NCI-H748 treated with DMSO at 0.1 percent for 48 hours (cell line): ENCODE measurements at places on chromosomes 2 and 18.

DNA sequence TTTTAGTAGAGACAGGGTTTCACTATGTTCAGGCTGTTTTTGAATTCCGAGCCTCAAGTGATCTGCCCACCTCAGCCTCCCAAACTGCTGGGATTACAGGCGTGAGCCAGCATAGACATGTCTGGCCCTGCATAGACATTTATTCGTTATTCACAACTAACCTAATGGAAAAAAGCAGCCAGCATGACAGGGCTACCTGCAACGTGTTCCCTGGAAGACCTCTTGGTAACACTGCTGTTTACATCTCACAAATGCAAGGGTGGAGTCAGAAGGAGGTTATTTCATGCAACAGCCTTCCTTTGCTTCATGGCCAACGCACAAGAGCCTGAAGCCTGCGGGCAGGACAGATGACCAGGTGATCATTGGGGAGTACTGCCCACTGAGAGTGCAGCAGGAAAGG, 9.2 kb downstream of the SERPINE2 start:
- no peak for DNase-seq

- DNase-seq, result no peak
These were observed 24.4 kb downstream of the RPL37A start for GRCh38 chr2:216522892-216523502.

GRCh38 chr2:231475965-231476364, 11.7 kb upstream of the NCL start:
- no peak for DNase-seq

DNA sequence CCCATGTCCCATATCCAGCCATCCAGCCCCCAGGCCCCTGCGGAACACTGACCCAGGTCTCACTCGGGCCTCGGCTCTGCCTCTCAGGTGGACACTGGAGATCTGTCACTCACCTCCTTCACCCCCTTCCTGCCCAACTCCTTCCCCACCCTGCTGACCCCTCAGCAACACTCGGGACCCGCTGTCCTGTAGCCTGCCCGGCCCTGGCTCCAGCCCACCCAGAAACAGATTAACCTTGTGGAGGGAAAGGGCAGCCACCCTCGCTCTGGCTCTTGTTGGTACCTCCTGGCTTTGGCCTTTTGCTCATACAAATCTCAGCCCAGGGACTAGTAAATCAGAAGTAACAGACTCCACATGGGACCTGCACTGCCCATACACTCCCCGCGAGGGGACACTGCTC, 29.8 kb upstream of the PRLH start:
- DNase-seq, result no peak

DNA sequence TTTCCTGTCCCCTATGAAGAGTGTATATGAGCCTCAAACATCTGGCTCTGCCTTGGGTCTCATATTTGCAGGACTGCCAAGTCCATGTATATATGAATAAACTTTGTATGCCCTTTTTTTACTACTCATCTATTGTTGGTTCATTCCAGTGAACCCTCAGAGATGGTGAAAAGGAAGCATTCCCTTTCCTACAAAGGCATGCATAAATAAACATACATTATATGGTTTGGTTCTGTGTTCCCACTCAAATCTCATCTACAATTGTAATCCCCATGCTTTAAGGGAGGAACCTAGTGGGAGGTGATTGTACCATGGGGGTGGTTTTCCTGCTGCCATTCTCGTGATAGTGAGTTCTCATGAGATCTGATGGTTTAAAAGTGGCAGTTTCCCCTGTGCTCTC, 534.2 kb downstream of the SPAG16 start:
- DNase-seq, result no peak

GRCh38 chr18:59155153-59155552, 15.5 kb downstream of the SEC11C start:
- DNase-seq, result no peak

- no peak for DNase-seq
These were observed 47.2 kb downstream of the SCG2 start for GRCh38 chr2:223554923-223555322.

GRCh38 chr2:119263656-119264055, 40.0 kb downstream of the STEAP3 start:
- DNase-seq, result no peak

GRCh38 chr2:233421091-233421816, 67.0 kb downstream of the DGKD start:
- DNase-seq, result no peak

GRCh38 chr2:104769096-104769495, 84.8 kb upstream of the POU3F3 start:
- DNase-seq, result no peak

DNA sequence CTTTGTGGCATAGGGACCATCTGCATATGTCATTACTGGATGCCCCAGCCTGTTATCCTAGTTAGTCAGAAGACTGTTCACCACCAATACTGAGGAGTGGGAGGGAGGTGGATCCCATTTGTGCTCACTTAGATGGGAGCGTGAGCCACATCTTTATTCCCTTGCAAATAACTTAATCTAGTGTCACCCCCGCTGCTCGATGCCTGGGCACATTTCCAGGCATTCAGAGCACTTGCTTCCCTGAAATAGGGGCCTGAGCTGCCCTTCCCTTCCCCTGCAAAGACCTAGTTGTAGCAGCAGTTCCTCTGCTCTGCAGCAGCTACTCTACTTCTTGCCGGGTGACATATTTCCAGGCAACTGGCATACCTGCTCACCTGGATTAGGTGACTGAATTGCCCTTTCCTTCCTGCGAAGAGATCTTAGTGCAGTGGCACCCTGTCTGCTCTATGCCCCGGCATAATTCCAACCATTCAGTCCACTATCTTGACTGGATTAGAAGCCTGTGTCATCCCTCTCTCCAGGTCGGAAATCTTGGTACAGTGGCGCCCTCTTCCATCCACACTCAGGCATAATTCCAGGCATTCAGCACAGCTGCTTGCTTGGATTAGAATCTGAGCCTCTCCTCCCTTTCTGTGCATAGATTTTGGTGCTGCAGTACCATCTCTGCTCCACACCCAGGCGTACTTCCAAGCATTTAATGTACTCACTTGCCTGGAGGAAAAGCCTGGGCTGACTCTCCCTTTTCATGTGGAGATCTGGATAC, 1389.1 kb upstream of the TMEFF2 start:
- peak; percentile 62 for DNase-seq

DNA sequence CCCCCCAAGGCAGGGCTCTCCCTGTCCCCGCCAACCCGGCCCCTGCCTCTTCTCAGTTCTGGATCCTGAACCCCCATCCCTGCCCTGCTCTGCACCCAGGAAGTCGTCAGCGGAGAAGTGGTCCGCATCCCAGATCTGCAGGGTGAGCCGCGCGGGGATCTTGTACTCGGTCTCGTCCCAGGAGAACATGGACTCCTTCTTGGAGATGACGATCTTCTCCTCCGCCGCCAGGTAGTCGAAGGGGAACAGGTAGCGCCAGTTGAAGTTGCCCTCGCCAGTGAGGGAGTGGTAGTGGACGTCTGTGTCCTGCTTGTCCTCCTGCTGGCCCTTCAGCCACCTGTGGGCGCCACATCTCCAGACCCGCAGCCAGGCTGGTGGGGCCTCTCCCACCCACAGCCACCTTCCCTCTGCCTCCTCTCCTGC, 16.3 kb downstream of the OTOF start:
- DNase-seq, result no peak

GRCh38 chr2:69786052-69786560, 43.4 kb upstream of the GMCL1 start:
- DNase-seq, result no peak

DNA sequence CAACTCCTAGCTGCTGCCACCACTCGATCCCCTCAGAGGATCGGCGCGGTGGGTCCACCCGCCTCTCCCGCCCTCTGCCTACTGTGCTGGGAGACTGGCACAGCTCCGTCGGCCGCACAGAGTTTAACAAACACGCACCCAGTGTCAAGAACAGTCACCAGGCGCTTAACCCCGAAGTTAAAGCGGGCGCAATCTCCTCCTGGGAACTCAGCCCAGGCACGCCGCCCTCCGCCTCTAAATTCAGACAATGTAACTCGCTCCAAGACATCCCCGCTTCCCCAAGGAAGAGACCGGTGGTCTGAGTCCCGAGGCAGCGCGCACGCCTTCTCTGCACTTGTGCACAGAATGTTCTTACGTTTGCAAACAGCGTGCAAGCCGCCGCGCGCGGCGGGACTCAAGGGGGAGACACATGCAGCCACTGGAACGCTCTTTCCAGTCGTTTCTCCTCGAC, 533 bp downstream of the CXCR4 start:
- DNase-seq, result no peak

DNA sequence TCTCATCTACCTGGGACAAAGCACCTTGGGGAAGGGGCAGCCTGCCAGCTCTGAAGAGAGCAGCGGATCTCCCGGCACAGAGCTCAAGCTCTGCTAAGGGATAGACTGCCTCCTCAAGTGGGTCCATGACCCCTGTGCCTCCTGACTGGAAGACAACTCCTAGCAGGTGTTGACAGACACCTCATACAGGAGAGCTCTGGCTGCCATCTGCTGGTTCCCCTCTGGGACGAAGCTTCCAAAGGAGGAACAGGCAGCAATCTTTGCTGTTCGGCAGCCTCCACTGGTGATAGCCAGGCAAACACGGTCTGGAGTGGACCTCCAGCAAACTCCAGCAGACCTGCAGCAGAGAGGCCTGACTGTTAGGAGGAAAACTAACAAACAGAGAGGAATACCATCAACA, 549.9 kb upstream of the LRATD1 start:
- DNase-seq, result no peak

- DNase-seq, result no peak
These were observed 574 bp upstream of the EML4 start for GRCh38 chr2:42168459-42169099.

DNA sequence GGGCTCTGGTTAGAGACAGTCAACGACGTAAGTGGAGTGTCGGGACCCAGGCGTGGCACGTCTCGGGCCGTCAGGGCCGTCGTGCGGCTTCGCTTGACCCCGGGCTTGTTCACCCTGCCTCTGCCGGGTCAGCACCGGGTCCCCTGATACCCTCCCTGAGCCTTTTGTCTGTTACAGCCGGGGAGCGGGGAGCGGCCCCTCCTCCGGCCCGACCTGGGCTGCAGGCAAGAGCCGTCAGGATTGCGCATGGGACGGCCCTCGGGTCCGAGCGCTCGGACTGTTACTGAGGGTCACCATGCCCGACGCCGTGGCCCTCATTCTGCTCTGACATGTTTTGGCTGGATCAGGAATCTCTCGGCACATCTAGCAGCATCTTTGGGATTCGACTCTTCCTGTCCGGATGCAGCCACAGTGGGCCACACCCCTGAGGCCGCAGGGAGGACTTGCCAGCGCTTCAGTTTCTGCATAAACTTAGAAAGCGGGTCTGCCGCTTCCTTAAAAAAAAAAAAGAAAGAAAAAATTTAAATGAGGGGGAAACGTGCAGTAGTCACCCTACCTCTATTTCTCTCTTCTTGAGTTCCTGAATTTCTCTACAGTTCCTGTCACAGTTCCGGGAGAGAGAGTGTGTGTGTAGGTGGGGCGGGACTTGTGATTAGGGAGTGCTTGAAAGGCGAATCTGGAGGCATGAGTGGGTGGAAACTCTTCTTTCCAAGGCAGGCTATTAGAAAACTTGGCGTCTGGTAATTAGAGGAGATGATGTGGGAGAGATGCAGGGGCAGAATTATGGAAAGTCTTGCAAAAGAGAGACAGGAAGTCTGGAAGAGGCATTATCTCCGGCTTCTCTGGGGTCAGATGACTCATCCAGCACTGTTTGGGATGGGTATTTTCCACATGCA, 909 bp downstream of the TMEM87B start:
- peak; percentile 4 for DNase-seq
